A549 treated with CORT108297 at 1 μM for 4 hours (cell line): ENCODE measurements at places on chromosomes 5 and 9. TPM values are rescaled to one million over a fixed set of nuclear protein-coding genes. Genes with fewer than 3 reads are reported as not detected.

Gene HNRNPAB
- total RNA-seq, result 310 to 340 TPM (median 319 TPM) in 5 replicates

Gene IFNA21
- not detected in 5 replicates for total RNA-seq

Gene GPSM1
- total RNA-seq, result 7.8 to 14.4 TPM (median 13.5 TPM) in 5 replicates

Gene ITK
- 0.02 to 0.13 TPM (median 0.09 TPM) in 3 of 5 replicates, not detected in the others for total RNA-seq

Gene SAXO1
- total RNA-seq, result not detected in 5 replicates

Gene SLC27A6
- total RNA-seq, result 0.02 to 0.07 TPM (median 0.06 TPM) in 4 of 5 replicates, not detected in the other

Gene SLC4A9
- 0.05 TPM in 1 of 5 replicates, not detected in the others for total RNA-seq

Gene FGF1
- 0.32 to 0.82 TPM (median 0.34 TPM) in 5 replicates for total RNA-seq

Gene GFI1B
- 0.03 to 0.14 TPM (median 0.12 TPM) in 3 of 5 replicates, not detected in the others for total RNA-seq

Gene KIF24
- 3.0 to 3.7 TPM (median 3.3 TPM) in 5 replicates for total RNA-seq

Gene CDX1
- not detected in 5 replicates for total RNA-seq
